ENCODE measurements at places on chromosomes 6 and 20. TPM values are rescaled to one million over a fixed set of nuclear protein-coding genes. Genes with fewer than 3 reads are reported as not detected.

DNA sequence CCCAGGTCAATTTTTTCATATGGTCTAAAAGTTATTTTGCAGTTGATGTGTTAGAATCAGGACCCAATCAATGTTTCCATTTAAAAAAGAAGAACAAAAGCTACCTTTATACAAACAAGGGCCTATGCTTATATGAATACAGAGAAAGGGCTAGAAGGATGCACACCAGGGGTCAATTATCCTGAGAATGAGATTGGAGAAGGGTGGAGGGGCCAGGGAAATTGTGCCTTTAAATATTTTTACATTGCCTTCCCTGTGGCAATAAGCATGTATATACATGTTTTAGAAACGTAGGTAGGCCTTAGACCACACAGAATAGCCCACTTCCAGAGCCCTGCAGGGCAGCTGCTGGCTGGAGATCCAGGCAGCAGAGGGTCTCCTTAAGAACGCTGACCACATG lies 12.7 kb downstream of the EXOC2 start:
- DNase-seq: no peak

DNA sequence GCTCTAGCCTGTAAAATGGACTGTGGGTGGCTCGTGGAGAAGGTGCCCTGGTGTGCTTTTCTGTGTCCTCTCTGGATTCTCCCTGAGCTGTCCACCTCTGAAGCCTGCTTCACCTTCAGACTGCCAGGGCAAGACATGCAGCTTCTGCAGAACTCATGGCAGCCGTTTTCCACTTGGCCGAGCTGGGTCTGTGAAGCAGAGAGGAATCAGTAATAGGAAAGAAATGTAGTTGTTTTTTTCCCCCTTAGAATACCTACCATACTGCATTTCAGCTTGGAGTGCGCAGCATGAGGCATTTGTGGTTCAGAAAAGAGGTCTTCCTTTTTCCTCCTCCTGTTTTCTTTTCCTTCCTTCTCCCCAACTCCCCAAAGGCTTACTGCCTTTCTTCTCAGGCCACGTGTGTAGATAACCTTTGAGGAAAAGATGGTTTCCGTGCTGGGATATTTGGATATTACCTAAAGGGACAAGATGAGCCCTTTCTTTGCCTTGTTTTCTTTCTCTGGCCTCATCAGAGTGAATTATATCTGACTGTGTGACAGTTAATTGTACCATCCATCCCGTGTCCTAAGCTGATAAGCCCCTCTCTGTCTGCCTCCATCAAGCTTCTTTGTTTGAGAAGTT lies 39.4 kb downstream of the RREB1 start:
- peak; percentile 47 for DNase-seq

- DNase-seq: no peak
Measured at GRCh38 chr20:32959351-32960221, 44.6 kb downstream of the SUN5 start.

Gene DSP
- total RNA-seq: 468 TPM

GRCh38 chr20:62824476-62825332 lies 7.9 kb downstream of the COL9A3 start:
- no peak for DNase-seq

DNA sequence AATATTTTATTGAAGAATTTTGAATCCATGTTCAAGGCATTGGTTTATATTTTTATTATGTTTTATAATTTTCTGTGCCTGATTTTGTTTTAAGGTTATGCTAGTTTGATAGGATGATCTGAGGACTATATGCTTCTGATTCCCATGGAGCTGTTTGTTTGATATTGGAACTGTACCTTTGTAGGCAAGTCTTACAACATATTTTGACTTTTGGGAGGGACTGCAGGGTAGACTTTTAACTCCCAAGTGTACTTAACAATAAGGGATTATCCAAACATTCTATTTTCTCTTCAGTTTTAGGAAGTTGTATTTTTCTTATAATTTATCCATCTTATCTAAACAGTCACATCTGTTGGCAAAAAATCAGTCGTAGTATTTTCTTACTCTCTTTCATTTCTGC lies 82.6 kb downstream of the HIVEP1 start:
- no peak for DNase-seq

GRCh38 chr6:106192824-106193223 lies 106.7 kb downstream of the PRDM1 start:
- peak; percentile 88 for DNase-seq

DNA sequence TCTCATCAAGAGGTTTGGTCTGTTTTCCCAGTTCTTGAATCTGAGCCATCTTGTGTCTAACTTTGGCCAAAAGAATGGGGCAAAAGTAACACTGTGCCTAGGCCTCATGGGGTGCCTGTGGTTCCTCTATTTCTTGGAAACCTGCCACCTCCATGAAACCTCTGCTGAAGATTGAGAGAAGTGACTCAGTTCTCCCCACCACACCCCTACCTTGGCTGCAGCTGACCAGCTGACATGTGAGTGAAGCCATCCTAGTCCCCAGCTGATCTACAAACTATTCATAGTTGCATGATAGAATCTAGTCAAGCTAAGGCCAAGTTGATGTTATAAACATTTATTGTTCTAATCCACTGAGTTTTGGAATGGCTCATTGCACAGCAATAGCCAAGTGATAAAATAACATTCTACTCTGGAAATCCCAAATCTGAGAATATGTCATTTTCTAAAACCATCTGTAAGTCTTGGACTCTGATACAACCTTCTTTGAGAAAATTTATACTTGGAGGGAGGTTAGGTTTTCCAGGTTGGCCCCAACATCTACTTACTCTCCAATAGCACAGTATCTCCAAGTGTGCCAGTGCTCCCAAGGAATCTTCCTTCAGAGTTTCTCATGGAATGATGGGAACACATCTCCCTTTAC lies 107.0 kb upstream of the SMLR1 start:
- DNase-seq: no peak

Gene VWA7
- 0.54 TPM for total RNA-seq

DNA sequence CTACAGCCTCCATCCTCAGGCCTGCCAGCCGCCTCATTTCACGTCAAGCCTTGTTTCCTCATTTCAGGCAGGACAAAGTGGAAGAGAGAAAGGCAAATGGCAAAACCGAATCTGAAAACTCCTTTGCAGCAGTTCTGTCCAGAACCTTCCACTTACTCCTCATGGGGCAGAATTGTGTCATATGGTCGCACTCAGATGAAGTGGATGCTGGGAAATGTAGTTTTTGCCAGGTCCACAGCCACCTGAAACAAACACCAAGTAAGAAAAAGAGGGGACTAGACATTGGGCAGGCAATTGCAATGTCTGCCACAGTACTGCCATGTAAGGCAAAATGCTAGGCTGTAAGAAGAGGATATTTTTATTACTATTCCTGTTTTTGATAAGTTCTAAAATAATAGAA lies 44.9 kb downstream of the ISM1 start:
- no peak for DNase-seq

Gene E2F1
- total RNA-seq: 2.3 TPM

- no peak for DNase-seq
Measured at GRCh38 chr6:91730710-91731109, 1143.8 kb upstream of the MAP3K7 start.

Measured in astrocyte (in vitro differentiated cells and primary cell).